ENCODE measurements at places on chromosomes 6 and 20.

- DNase-seq: no peak
Measured at GRCh38 chr20:63957004-63957689, 931 bp upstream of the UCKL1 start.

DNA sequence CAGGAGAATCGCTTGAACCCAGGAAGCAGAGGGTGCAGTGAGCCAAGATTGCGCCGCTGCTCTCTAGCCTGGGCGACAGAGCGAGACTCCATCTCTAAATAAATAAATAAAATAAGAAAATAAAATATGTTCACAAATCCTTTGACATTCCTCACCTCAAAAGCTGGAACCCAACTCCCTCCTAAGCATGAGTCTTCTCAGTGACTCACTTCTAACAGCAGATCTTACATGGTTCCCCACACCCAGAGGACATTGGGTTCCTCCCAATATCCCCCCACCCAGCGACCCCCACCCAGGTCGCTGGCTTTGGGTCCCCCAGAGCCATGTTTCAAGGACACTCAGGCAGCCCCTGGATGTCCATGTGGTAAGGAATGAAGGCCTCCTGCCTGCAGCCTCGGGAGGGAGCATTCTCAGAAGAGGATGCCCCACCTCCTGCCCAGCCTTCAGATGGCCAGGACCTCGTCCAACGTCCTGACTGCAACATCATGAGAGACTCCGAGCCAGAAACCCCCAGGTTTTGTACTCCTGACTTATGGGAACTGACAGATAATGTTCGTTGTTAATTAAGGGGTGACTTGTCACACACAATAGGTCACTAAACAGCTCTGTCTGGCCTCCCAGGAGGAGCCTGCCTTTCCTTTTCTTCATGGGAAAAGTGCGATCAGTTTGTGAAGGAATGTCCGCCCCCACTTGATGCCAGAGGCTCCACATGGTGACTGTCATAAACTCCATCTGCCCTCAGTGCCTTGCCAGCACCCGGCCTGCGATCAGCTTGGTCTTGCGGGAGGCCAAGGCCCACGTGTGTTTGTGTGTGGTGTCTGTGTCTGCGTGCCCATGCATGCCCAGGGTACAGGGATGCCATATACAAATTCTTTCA is 10.1 kb upstream of the GMEB2 start:
- DNase-seq: no peak

GRCh38 chr20:51388227-51388626 is 154.3 kb downstream of the NFATC2 start:
- no peak for DNase-seq

DNA sequence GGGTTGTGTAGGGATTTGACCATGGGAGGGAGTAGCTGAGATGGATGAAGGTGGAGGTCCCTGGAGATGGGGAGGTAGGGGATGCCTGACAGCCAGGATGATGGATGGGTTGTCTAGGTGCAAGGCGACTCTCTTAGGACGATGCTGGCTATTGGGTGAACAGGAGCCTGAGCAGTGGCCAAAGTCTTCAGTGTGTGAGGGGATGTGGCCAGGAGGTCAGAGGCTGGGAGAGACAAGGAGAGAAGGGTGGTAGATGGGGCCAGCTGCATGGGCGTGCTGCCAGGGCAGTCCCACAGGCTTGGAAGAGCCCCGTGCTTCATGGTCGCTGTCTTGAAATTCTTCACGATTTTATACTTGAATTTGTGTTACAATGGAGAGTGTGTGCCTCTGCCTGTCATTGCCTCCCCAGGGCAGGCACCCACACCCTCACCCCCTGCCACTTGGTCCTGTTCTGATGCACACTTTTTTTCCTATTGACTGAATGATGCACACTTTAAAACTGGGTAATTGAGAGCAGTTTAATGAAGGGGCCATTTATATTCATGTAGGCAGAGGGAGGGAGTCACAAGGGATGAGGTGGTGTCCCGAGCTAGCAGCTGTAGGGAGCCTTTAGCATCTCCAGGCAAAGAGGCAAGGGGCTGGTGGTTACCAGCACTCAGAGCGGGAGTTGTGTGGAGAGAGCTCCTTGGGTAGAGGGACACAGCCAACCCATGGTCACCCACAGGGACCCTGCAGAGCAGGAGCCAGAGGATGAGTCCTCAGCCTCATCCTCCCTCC is 120.7 kb downstream of the DHX35 start:
- no peak for DNase-seq

DNA sequence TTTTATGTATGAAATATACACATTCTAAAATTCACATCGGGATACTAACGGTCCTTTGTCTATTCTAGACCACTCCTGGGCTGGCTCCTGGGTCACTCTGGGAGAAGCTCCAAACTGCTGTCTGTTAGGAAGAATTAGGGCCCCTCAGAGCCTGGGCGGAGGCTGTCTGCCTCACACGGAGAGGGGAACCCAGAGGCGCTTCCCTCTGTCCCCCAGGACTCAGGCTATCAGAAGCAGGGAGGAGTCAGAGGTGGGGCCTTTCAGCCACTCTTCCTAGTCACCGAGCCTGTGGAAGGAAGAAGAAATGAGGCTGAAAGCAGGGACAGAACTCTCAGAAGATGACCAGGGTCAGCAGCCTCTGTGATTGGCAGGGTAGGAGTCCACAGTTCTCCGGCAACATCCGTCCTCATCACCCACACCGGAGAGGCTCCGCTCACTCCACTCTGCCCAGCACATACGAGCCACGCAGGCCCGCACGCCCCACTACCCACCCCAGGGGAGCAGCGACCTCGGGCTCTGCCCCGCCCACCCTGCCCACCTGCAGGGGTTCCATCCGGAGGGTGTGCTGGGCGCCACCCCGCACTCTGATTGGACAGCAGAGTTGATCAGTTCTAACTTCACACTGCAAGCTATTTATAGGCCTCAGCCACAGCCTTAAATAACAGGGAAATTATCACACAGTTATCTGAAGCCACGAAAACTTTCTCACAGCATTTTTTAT is 182.1 kb upstream of the AFDN start:
- no peak for DNase-seq

DNA sequence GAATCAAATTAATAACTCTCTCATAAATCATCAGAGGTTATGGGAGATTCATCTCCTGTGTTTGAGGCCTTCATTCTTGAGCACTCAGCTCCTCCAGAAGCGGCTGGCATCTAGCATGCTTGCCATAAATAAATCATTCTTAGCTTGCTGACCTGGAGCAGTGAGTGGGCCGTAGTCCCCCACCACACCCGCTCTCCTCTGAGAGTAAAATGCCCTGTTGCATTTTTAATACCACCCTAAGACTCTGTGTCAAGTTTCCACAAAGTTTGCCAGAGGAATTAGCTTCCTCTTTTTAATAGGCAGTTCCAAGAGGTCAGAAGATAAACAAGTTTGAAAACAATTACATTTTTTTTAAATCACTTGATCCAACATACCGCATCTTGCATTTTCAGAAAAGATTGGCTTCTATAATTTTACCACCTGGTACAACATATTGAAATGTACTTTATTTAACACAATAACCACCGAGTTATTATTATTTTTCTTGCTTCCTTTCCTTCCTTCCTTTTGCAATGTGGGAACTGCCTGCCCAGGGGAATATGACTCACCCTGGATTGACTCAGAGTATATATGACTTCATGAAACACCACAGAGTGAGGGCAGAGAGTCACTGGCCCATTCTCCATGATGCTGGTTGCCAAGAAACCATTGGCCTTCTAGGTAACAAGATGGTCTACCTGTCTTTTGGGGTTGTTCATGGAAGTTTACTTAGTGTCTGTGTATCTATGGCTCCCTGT is 29.4 kb upstream of the CLIC5 start:
- no peak for DNase-seq

- DNase-seq: no peak
Measured at GRCh38 chr20:16477632-16478031, 95.6 kb downstream of the KIF16B start.

All from stimulated activated CD4-positive, alpha-beta T cell treated with anti-CD3 and anti-CD28 coated beads, TNF-alpha, amount 100 ng/mL, for 1 hour (primary cell).